Inflammatory macrophage treated with lipopolysaccharide for 4 hours (primary cell): ENCODE measurements at places on chromosomes 11 and 22.
A peak's percentile ranks its signal among the peaks of the same experiment; 100 is the strongest.

GRCh38 chr11:46293641-46294103, 16.2 kb downstream of the CREB3L1 start:
- DNase-seq = no peak

DNA sequence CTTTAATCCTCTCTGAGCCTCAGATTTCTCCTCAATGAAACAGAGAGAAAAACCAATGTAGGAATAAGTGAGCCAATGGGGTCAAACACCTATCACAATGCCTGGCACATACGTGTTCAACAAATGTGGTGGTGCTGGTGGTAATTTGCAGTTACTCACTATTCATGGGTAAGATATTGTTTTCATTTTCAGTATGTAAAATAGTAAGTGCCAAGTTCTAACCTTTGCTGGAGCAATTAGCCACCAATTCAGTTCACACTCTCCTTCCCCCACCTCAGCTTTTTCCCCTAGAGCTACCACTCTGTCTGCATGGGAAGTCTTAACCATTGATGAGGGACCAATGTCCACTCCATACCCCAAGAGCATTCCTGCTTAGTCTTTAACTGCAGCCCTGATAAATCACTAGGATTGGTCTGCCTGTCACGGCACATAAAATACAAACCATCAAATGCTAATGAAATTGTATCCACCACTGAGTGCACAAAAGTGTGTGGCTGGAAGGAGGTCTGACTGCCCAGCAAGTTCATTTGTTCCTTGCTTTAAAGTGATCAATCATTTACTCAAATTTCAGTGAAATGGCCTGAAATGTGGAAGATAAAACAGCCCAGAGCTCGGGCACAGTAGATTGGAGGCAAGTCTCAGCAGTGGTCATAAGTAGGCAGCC, 187.4 kb upstream of the API5 start:
- DNase-seq = no peak

GRCh38 chr11:36146437-36146836, 142.8 kb downstream of the COMMD9 start:
- DNase-seq = no peak

DNA sequence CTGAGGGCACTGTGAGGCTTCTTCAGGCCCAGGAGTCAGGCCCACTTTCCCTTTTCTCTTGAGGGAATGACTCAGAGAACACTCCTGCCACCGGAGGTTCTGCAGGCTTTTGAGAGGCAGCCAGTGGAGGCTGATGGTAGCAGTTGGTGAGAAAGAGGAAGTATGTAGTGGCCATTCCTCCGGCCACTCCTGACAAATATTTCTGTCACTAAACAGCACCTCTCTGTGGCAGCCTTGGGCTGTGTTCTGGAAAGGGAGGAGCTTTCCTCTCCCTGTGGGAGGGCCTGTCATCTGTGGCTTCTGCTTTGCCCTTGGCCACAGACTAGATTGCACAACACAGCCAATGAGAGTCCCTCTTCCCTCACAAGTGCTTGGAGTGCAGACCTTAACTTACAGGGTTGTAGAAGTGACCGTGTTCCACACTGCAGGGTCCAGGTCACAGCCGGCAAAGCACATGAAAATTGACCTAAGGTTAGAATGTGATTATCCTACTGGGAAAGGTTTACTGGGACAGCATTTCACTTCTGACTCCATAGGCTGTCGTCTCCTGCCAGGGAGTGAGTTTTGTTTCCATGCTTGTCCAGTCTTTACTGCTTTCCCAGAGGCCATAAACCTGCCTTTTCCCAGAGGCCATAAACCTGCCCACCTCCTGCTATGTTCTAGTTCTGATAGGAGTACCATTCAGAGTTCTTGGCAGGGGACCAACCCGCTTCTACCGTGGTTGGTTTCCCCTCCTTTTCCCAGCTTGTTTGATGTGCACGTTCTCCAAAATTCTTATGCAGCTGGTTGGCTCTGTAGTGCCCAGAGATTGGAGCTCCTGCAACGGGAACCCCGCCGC, 33.3 kb downstream of the MARK2 start:
- DNase-seq = peak; percentile 99

DNA sequence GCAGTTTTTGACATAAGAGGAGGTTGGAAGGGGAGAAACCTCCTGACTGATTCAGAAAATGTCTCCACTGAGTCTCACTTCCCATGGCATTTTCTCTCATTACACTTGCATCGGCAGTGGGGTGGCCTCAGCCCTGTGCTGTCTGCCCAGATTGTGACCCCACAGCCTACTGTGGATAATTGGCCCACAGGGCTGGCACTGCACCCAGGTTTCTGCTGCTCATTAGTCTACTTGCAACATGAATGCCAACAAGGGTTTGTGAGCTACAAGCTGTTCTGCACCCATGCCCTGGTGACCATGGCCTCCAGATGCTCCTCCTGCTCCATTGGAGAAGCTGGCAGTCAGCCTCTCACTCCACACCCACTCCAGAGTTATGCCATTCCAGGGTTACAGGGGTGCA, 296.0 kb downstream of the CTTN start:
- no peak for DNase-seq

- no peak for DNase-seq
Observed at GRCh38 chr11:72226701-72227100, 2.1 kb downstream of the INPPL1 start.

- no peak for DNase-seq
Observed at GRCh38 chr22:49964136-49965090, 3.8 kb downstream of the PIM3 start.

DNA sequence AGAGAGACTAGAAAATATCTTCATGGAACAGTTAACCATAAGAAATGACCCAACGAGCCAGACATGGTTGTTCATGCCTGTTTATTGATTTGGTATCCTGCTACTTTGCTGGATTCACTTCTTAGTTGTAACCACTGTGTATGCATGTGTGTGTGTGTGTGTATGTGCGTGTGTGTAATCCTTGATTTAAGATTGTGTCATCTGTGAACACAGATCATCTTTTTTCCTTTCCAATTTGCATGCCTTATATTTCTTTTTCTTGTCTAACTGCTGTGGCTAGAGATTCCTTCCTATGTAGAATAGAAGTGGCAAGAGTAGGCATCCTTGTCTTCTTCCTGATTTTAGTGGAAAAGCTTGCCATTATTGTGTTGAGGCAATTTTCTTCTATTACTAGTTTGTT, 16.4 kb upstream of the CLTCL1 start:
- DNase-seq = no peak

- no peak for DNase-seq
Observed at GRCh38 chr22:19176175-19176643, 2.3 kb downstream of the SLC25A1 start.

DNA sequence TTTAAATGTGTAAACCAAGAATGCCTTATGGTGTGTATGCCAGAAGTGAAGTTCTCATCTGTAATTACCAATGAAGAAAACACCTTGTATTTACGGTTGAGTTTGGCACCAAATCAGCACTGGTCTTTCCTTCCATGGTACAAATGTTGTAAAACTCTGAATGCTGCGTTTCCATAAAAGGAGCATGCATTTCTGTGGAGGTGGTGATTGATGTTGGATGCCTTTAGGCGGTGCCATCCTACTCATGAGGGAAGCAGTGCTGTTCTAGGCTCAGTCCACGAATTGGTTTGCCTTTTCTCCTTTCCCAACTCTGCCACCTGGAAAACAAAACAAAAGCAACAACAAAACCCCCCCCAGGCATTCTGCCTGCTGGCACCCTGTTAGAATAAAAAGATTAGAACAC, 124.4 kb downstream of the TEAD1 start:
- no peak for DNase-seq

GRCh38 chr11:78560153-78560552, 14.5 kb downstream of the NARS2 start:
- no peak for DNase-seq

GRCh38 chr11:68189082-68189481, 24.0 kb downstream of the KMT5B start:
- peak; percentile 7 for DNase-seq

GRCh38 chr11:76666408-76666807, 4.1 kb downstream of the LRRC32 start:
- DNase-seq = peak; percentile 76

GRCh38 chr22:17965538-17966402, 58.6 kb downstream of the MICAL3 start:
- DNase-seq = no peak

- DNase-seq = peak; percentile 67
Observed at GRCh38 chr22:26658671-26659478, 1.5 kb downstream of the MIAT start.

GRCh38 chr22:42342426-42343120, 72.1 kb upstream of the TCF20 start:
- DNase-seq = no peak

GRCh38 chr22:19061471-19062138, 60.6 kb downstream of the DGCR2 start:
- DNase-seq = no peak

GRCh38 chr11:89205378-89205777, 27.7 kb downstream of the TYR start:
- no peak for DNase-seq
